ENCODE measurements at places on chromosomes 1 and 21. TPM values are rescaled to one million over a fixed set of nuclear protein-coding genes. Genes with fewer than 3 reads are reported as not detected.

The UFC1 gene
- 68.1 TPM for total RNA-seq

The CLCA1 gene
- total RNA-seq, result not detected

The SPATA45 gene
- not detected for total RNA-seq

The TAF12 gene
- total RNA-seq, result 44.0 TPM

The C1QA gene
- not detected for total RNA-seq

The OR2L2 gene
- not detected for total RNA-seq

The ANXA9 gene
- 0.55 TPM for total RNA-seq

The FMN2 gene
- 1.3 TPM for total RNA-seq

The INKA2 gene
- 0.73 TPM for total RNA-seq

The KRTAP21-2 gene
- not detected for total RNA-seq

The MAP1LC3C gene
- total RNA-seq, result not detected

The LCE1D gene
- total RNA-seq, result not detected

The SLAMF7 gene
- 4.2 TPM for total RNA-seq

The FRRS1 gene
- total RNA-seq, result 4.0 TPM

The LCE1A gene
- total RNA-seq, result not detected

The TMEM52 gene
- total RNA-seq, result 0.69 TPM

The C1orf50 gene
- total RNA-seq, result 1.3 TPM

The CADM3 gene
- total RNA-seq, result 2.3 TPM

The TNNT2 gene
- total RNA-seq, result not detected

The RIMS3 gene
- 0.57 TPM for total RNA-seq

The SLC44A5 gene
- total RNA-seq, result 0.53 TPM

The DDR2 gene
- 29.0 TPM for total RNA-seq

The ANKRD35 gene
- total RNA-seq, result not detected

The FCRLB gene
- total RNA-seq, result 17.0 TPM

The PGLYRP4 gene
- total RNA-seq, result not detected

The POFUT2 gene
- 19.4 TPM for total RNA-seq

The ATP6V1G3 gene
- total RNA-seq, result not detected

The AKNAD1 gene
- 5.0 TPM for total RNA-seq

The PODN gene
- not detected for total RNA-seq

The SERPINC1 gene
- total RNA-seq, result not detected

The ELF3 gene
- total RNA-seq, result not detected

The SLC9C2 gene
- not detected for total RNA-seq

The TMEM240 gene
- total RNA-seq, result 3.1 TPM

The SCAMP3 gene
- total RNA-seq, result 158 TPM

The CCT8 gene
- 342 TPM for total RNA-seq

The FCAMR gene
- not detected for total RNA-seq

The RGS13 gene
- not detected for total RNA-seq

The PGBD5 gene
- total RNA-seq, result 3.6 TPM

The CD1B gene
- total RNA-seq, result not detected

The S100A7 gene
- not detected for total RNA-seq

The SLC45A3 gene
- total RNA-seq, result 10.7 TPM
